ENCODE measurements at places on chromosomes 12 and 14. TPM values are rescaled to one million over a fixed set of nuclear protein-coding genes. Genes with fewer than 3 reads are reported as not detected.

The PRR13 gene
- total RNA-seq, result 92.8 TPM

The NGB gene
- total RNA-seq, result not detected

- no peak for DNase-seq
These were observed 97.9 kb upstream of the SOX5 start for GRCh38 chr12:24047326-24047725.

DNA sequence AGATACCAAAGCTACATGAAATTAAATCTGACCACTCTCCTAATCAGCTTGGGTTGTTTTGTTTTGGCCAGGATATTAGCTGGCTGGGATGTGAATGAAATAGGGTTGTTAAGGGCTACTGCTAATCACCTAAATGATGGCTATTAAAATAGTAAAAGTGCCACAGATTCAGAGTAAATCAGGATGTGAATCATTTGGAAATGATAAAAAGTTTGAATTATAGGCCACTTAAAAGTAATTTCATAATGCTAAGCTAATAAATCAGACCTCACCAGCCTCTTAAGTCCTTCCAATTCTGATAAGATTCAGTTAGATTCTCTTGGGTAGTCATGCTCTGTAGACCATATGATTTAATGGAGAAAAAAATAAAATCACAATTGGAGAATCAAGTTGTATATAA lies 12.0 kb downstream of the HELB start:
- DNase-seq, result no peak

Measured in LHCN-M2 (cell line).